Cerebellar cortex (tissue), 1 donor: ENCODE measurements at places on chromosomes 7 and 10.

DNA sequence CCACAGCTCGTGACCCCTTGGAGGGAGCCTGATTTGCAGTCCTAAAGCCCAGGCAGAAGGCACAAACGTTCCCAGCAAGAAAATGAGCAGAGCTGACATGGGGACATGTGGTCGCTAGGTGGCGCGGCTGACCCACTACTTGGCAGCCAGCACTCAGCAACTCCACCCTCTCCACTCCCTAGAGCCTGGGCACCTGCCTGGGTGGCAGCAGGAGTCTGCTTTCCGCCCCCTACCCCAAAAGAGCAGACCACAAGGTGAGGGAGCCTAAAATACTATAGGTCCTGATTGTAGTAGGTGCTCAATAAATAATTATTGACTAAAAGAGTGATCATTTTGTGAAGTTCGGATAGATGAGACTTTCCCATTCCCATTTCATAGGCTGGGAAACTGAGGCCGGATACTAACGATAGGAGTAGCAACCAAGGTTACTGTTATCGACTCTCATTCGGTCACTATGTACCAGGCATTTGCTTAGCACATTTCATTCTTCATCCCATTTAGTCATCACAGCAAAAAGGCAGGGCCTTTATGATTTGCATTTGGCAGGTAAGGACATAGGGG, 57.4 kb downstream of the NEUROG3 start:
- peak; percentile 86 for DNase-seq

GRCh38 chr10:75712242-75712880, 280.9 kb downstream of the LRMDA start:
- DNase-seq: no peak

- no peak for DNase-seq
These were observed 6.2 kb downstream of the ADIRF start for GRCh38 chr10:86974484-86974883.

- DNase-seq: no peak
These were observed 94.3 kb upstream of the GNAI1 start for GRCh38 chr7:80040335-80040734.

DNA sequence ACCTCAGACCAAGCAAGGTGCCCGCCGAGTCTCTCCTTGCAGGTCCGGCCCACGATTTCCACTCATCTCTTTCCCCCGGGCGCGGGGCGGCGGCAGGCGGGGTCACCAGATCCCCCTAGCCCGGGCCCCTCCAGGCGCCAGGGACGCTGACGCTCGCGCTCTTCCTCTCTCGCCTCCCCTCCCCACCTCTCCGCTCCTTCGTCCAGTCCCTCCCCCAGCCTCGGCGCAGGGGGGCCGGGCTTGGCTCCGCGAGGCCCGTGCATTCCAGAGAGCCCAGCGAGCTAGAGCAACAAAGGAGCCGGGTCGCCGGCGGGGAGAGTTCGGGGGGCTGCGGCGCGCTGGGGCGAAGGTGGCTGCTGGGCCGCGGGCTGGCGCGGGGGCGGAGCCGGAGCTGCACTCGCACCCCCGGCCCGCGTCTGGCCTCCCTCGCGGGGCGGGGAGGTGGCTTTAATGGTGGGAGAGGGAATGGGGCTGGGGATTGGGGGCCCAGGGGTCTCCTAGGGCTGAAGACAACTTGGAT, at the start of gene SMO:
Gene SMO, plus strand, starts transcription at position 262 of the 520 bp plus-strand sequence. CDS start 519 bp downstream, outside the sequence.
- no peak for DNase-seq

DNA sequence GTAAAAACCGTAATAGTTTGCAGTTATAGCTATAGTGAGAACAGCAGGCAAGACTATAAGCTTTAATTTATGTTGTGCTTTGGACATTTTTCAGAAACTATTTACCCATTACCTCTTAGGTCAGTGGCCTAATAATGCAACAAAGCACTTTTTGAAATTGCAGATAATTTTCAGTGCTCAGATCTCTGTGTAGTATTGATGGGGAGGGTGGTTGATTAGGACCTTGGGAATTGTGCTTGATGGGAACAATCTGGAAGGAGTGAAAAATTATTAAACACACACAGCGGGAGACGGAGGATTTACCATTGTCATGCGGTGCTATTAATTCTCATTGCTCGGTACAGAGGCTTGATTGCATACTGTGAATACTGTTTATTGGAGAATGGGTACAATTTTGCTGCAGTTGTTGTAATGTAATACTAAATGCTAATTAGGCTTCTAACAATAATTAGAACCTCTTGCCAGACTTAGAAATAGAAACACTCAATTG, 304.8 kb downstream of the LRMDA start:
- DNase-seq: no peak

GRCh38 chr10:4001811-4002210, 216.8 kb upstream of the KLF6 start:
- no peak for DNase-seq

- DNase-seq: no peak
These were observed 28.2 kb downstream of the PUS7 start for GRCh38 chr7:105493923-105494315.

- no peak for DNase-seq
These were observed 762.9 kb downstream of the GRM8 start for GRCh38 chr7:126489874-126490273.

GRCh38 chr10:117499248-117500105, 43.1 kb upstream of the EMX2 start:
- DNase-seq: no peak

DNA sequence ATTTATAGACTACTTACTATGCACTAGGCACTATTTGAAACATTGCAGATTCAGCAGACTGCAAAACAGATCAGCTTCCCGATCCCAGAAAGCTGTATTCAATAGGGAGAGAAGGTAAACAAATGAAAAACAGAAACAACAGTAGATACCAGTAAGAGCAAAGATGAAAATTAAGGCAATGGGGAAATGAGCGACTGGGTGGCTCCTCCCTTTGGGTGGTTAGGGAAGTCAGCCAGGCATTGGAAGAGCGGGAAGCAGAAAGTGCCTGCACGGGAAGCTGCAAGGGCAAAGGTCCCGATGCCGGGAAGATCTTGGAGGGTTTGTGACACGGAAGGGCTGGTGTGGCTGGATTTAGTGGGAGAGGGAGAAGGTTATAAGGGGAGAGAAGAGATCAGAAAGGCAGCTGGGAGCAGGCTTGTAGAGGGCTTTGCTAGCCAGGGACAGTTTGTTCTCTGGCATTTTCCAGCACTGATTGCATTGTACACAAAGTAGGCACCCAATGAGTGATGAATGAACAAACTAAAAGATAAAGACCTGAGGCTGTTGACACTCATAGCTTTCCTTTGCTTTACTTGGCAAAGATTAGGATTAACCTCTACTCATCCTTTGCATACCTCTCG, 67.8 kb downstream of the NAMPT start:
- DNase-seq: peak; percentile 6
